Activated CD4-positive, CD25-positive, alpha-beta regulatory T cell (primary cell): ENCODE measurements at places on chromosomes 12 and 14.

- DNase-seq: no peak
These were observed 116.3 kb downstream of the CFAP54 start for GRCh38 chr12:96605684-96606083.

DNA sequence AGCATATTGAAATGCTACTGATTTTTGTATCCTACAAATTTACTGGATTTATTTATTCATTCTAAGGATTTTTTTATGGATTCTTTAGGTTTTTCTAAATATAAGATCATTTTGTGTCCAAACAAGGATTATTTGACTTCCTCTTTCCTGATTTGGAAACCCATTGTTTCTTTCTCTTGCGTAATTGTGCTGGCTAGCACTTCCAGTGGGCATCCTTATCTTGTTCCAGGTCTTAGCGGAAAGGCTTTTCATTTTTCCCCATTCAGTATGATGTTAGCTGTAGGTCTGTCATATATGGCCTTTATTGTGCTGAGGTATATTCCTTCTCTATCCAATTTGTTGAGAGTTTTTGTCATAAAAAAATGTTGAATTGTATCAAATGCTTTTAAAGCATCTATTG, 57.2 kb upstream of the RHOJ start:
- no peak for DNase-seq

GRCh38 chr12:60265741-60266140, 669.9 kb downstream of the SLC16A7 start:
- DNase-seq: no peak

- DNase-seq: no peak
These were observed 18.0 kb downstream of the TTC8 start for GRCh38 chr14:88842414-88842813.

- no peak for DNase-seq
These were observed 858 bp upstream of the FRMD6 start for GRCh38 chr14:51650716-51651387.

DNA sequence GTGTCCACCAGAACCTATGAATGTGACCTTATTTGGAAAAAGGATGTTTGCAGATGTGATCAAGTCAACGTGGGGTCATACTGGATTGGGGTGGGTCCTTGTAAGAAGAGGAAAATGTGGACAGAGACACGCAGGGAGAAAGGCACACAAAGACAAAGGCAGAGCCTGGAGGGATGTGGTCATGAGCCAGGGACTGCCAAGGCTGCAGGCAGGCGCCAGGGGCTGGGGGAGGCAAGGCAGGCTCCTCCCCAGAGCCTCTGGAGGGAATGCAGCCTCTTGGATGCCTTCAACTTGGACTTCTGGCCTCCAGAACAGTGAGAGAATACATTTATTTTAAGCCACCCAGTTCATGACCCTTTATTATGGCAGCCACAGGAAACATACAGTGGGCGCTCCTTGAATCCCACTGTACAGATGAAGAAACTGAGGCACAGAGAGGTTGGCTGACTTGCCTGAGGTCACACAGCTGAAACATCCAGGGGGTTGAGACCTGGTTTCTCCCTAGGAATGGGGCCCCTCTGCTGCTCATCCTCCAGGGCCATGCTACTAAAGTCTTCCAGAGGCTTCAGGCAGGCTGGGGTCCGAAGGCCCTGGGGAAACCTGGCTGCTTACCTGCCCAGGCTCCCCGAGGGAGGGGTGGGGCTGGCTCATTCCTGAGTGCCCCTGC, 99.7 kb downstream of the RFLNA start:
- DNase-seq: no peak

- no peak for DNase-seq
These were observed 18.2 kb downstream of the ALDH2 start for GRCh38 chr12:111784953-111785352.

GRCh38 chr12:52381206-52381605, 4.2 kb downstream of the KRT84 start:
- no peak for DNase-seq

DNA sequence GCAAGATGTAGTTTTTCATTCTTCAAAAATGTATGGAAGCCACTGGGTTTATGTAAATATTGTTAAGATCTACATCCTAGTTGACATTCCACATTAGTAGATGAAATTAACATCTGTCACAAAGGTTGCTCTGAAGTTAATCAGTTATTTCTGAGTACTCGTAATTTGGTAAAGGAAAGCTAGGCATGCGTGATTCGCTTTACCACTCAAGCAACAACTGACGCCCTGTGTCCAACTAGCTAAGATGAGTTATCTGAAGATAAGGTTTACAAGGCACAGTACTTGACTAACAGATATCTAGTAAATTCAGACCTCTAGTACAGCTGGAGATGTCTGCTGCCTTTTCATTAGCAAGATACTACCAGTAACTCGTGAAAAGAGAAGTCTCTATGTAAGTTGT, 14.1 kb downstream of the PRKD1 start:
- DNase-seq: no peak

DNA sequence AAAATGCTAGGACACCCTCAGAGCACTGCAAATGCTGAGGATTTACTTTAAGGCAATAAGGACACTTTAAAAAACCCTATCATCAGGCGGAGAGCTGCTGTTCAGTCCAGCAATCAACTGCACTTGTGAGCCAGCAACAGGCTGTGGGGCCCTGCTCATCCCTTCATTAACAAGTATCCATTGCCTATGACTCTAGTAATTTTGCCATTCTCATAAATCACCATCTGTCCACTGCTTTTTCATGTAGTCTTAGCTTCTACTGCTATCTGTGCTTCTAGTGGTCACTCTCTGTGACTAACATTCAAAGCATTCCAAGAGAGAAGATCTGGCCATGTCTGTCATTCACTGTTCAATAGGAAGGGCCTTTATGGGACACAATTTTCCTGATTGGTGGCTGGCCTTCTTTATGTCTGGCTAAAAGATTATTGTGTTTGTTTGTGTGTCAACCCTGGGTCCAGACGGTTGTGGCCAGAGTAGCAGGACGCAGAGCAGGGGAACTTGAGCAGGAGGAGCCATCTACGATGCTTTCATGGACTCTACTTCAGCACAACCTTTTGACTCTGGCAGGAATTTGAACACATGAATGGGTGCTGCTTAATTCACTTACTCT, 3.6 kb upstream of the KRAS start:
- no peak for DNase-seq

DNA sequence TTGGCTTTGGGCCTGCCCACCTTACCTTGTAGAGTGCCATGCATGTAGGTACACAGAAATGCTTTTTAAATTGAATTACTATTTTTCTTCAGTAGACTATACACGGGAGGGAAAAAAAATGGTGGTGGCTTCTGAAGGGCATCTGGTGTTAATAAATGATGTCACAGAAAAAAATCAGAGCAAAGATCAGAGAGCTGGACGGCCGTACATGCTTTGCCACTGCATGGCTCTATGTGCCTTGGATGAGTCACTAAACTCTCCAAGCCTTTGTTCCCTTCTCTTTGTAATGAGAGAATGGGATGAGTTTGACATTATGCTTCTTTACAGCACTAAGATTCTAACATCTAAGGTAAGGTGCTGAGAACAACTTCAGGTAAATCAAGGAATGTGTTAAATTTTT, 376.4 kb upstream of the DDHD1 start:
- no peak for DNase-seq

GRCh38 chr14:75242546-75243273, 35.9 kb upstream of the FOS start:
- DNase-seq: no peak

- DNase-seq: no peak
These were observed 1.8 kb downstream of the HSPB8 start for GRCh38 chr12:119180380-119181040.

DNA sequence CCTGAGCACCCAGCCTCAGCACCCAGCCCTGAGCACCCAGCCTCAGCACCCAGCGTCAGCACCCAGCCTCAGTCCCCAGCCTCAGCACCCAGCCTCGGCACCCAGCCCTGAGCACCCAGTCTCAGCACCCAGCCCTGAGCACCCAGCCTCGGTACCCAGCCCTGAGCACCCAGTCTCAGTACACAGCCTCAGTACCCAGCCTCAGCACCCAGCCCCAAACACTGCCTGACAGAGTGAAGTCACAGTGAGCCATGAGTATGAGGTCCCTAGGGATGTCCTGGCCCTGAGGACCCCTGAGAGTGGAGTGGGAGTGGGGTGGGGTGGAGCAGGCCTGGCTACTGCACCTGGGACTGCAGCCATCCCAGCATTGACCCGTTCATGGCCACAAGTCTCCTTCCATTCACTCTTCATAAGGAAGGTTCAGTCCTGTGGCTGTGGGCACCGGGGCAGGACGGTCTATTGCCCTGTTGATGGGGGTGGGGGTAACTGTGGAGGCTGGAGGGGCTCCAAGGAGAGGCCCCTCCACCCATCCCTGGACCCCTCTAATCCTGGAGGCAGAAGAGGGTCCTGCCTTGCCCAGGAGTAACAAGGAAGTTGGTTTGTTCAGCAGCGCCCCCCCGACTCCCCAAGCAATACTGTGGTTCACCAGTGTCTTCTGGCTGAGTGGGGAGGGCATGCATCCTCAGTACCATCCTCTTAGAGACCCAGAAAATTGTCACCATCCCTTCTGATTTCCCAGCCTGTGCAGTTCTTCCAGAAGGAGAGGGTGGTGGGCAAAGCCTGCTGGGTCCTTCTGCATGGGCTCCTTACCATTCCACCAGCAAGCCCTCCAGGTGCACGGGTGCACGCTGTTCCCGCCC, 140.5 kb downstream of the ADGRD1 start:
- DNase-seq: no peak

- no peak for DNase-seq
These were observed 90.0 kb downstream of the ANO6 start for GRCh38 chr12:45305907-45306306.

DNA sequence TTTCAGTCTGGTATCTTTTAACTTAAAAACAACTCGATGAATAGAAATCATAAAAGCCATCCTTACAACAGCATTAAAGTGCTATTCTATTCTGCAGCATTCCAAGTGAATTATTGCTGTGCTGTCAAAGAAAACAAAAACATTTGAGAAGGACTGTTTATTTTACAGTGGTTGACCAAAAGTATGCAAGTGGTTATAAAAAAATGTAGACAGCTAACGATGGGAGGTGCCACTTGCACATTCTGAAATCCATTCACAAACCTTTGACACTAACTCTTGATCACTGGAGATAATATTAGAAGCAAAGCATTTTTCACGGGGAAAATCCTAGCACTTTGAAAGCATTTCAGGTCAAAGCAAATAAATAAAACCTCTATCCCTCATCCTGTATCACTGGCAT, 55.6 kb downstream of the HMGA2 start:
- DNase-seq: no peak

- DNase-seq: no peak
These were observed 68.5 kb upstream of the AMN1 start for GRCh38 chr12:31797230-31797872.

GRCh38 chr14:106021832-106022231, 495.4 kb downstream of the TMEM121 start:
- DNase-seq: no peak

GRCh38 chr12:120710805-120711296, 593 bp downstream of the UNC119B start:
- DNase-seq: no peak

GRCh38 chr12:3317841-3318501, 173.0 kb upstream of the PRMT8 start:
- no peak for DNase-seq

DNA sequence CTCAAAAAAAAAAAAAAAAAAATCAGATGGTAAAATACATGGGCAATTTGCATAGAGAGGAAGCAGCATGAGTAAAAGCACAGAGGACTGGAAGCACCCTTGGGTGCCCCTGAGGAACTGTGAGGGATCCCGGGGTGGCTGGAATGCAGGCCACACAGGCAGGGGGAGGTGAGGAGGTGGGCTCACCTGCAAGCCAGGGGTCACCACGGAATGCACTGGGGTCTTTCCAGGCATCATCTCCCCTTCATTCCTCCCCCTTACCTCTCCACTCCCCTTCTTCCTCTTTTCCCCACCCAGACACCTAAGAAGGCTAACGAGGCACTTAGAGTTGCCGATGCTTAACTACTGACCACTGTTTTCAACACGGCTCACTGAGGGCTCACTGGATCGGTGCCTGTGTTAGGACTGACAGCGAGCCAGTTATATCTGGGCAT, 14.4 kb upstream of the HIP1R start:
- DNase-seq: no peak

DNA sequence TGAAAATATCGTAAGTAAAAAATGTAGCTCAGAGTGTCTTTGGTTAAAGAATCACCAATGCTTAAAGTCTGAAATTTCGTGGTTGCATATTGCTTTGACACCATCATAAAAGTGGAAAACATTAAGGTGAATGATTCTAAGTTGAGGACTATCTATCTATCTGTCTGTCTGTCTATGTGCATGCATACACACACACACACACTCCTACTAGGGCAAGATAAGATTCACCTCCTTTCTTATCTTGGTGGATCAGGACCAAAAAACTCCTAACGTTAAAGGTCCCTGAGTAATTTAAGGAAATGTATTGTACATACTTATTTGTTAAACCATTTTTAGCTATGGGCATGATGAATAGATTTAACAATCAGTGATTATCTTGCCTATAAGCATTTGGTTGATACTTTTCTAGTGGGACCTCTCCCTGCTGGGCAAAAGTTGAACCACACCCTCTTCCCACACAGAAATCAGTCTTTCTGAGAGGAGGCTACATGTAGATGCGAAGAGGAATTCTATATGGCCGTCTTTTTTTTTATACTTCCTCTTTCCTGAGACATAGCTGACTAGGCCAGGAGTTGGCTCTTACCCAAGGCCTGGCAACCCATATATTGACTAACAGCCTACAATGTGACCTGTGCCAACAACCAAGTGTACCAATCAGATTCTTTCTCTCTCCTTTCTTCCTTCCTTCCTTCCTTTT, 19.3 kb upstream of the LLPH start:
- no peak for DNase-seq

- DNase-seq: no peak
These were observed 30.5 kb upstream of the AP4S1 start for GRCh38 chr14:30994681-30995620.

- no peak for DNase-seq
These were observed 23.8 kb downstream of the GRIN2B start for GRCh38 chr12:13957576-13957975.

DNA sequence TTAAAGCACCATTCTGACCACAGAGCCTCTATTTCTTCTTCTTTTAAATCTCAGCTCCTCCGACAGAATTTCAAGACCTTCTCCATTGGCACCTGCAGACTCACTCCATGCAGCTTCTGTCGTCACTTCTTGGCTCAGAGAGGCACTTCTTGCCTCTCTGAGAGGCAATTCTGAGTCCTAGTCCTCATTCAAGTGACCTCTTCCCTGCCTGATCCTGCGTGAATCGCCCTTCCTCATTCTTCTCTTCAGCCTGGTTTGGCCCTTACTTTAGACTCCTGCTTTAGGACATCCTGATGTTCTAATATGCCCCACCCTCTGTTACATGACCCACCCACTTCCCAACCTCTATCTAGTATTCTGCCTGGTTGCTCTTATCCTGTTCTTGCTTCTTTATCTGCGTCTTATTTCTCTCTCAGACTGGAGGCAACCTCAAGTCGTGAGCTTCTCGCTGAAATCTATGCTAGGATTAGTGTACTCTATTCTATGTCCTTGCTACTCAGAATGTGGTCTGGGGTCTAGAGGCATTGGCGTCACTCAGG, 55.6 kb upstream of the CISTR start:
- DNase-seq: no peak

GRCh38 chr12:18992336-18992735, 137.2 kb upstream of the PLEKHA5 start:
- DNase-seq: no peak

- DNase-seq: no peak
These were observed 904 bp downstream of the CACNA1C start for GRCh38 chr12:2053691-2054090.

GRCh38 chr12:82708061-82708879, 21.6 kb downstream of the TMTC2 start:
- DNase-seq: no peak

- DNase-seq: no peak
These were observed 44.3 kb downstream of the IFNG start for GRCh38 chr12:68115281-68115680.

- no peak for DNase-seq
These were observed 415.4 kb downstream of the ZFP36L1 start for GRCh38 chr14:68377459-68377858.
